ENCODE measurements at places on chromosomes 11 and 22. TPM values are rescaled to one million over a fixed set of nuclear protein-coding genes. Genes with fewer than 3 reads are reported as not detected.
A peak's percentile ranks its signal among the peaks of the same experiment; 100 is the strongest.

The AIP gene
- polyA plus RNA-seq, result 73.1 TPM

DNA sequence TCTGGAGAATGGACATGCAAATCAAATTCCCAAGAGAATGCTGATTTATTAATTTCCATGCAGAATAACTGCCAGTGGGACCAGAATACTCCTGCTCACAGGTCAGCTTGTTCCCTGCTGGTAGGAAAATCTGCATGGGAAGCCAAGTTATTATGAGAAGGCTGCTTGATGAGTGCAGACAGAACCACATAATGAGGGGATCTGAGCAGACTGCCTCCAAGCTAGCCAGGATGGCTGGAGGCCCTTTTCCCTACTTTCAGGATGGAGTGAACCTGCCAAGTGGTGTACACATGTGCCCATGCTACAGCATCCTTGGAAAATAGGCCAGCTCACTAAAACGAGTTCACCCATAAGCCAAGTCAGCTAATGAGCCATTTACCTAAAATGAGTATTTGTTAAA, 55.2 kb upstream of the ZBED5 start:
- no peak overlapping the region for H3K4me3 ChIP-seq
- no peaks in the 10 kb centered on the region for H3K36me3 ChIP-seq
- H3K27me3 ChIP-seq, result no peaks in the 10 kb centered on the region
- DNase-seq, result no peak
- peaks cover 22% of the 10 kb centered on the region for H3K4me1 ChIP-seq
- H3K27ac ChIP-seq, result no peak overlapping the region

GRCh38 chr11:107606141-107606540, 15.2 kb downstream of the ELMOD1 start:
- H3K36me3 ChIP-seq, result no peaks in the 10 kb centered on the region
- no peak overlapping the region for H3K4me3 ChIP-seq
- H3K27me3 ChIP-seq, result peaks cover 7% of the 10 kb centered on the region

DNA sequence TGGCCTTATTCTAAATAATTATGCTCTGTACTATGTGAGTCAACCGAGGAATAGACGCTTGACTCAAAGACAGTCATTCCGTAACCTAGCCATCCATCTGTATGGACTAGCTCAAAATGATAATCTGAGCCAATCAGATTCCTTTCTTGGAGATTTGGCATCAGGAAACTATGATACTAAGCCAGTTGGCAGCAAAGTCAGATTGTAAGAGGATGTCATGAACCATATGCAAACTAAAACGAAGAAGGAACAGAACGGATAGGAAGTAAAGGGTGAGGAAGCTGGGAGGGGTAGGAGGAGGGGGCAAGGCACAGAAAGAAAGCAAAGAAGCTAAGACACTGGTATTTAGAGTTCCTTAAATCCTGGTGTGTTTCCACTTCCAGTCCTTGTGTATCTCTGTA, 10.7 kb upstream of the SESN3 start:
- no peaks in the 10 kb centered on the region for H3K4me1 ChIP-seq
- no peaks in the 10 kb centered on the region for H3K36me3 ChIP-seq
- H3K4me3 ChIP-seq, result no peak overlapping the region
- peak overlapping the region; percentile 67 for H3K27ac ChIP-seq

- H3K36me3 ChIP-seq, result peaks cover 8% of the 10 kb centered on the region
- H3K27me3 ChIP-seq, result no peaks in the 10 kb centered on the region
- H3K4me3 ChIP-seq, result no peak overlapping the region
- H3K4me1 ChIP-seq, result peaks cover 30% of the 10 kb centered on the region
- H3K27ac ChIP-seq, result no peak overlapping the region
These were observed 21.4 kb downstream of the TPBGL start for GRCh38 chr11:75261902-75262361.

GRCh38 chr22:44443641-44444235, 54.3 kb downstream of the RTL6 start:
- no peaks in the 10 kb centered on the region for H3K36me3 ChIP-seq
- no peak overlapping the region for H3K27ac ChIP-seq
- H3K4me1 ChIP-seq, result peaks cover 14% of the 10 kb centered on the region
- H3K27me3 ChIP-seq, result no peaks in the 10 kb centered on the region
- no peak overlapping the region for H3K4me3 ChIP-seq

GRCh38 chr11:43688394-43688793, 7.9 kb downstream of the HSD17B12 start:
- H3K27me3 ChIP-seq, result no peaks in the 10 kb centered on the region
- H3K4me3 ChIP-seq, result no peak overlapping the region
- peaks cover 15% of the 10 kb centered on the region for H3K36me3 ChIP-seq
- peak overlapping the region; percentile 78 for H3K27ac ChIP-seq

All from heart left ventricle (tissue), 16 donors.